AG04450 (cell line): ENCODE measurements at places on chromosomes 12 and 14.

GRCh38 chr14:72061718-72062117 lies 129.5 kb downstream of the RGS6 start:
- DNase-seq = no peak

- no peak for DNase-seq
Observed at GRCh38 chr12:76785407-76785806, 21.5 kb downstream of the ZDHHC17 start.

GRCh38 chr12:12244341-12244740 lies 22.5 kb downstream of the LRP6 start:
- DNase-seq = no peak

DNA sequence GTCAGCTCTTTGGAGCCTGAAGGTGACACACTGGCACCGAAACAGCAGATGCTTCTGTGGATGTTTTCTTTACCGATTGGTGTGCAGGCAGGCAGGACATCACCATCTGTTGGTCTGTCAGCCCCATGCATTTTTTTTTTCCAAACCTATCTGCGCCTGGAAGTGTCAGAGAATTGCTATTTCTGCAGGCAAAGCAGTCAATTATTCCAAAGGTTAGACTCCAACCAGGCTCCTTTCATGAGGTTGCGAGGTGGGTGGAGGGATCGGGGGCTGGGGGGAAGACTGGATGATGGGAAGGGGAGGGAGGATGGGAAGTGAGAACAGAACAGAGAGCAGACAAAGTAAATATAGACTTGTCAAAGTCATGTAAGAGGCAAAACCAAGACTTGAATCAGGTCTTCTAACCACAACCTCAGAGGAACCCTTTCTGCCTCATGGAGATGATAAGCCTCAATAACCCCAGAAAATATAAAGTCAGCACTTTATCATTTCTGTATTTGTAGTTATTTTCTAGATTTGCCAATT lies 117.7 kb downstream of the OTOGL start:
- DNase-seq = no peak

DNA sequence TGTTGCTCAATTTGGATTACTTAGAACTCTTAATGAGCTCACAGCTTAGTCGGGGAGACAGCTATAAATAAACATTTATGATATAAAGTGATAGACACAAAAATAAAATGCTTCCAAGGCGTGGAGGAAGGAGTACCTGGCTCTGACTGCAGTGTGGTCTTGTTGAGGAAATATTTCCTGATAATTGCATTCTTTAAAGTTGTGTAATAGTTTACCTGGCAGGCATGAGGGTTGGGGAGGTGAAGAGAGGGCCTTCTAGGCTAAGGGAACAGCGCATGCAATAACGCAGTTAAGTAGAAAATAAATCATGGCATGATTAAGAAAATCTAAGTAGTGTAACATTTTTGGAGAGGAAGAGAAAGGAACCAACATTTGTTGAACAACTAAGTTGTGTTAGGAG lies 260.5 kb upstream of the ATP2B1 start:
- DNase-seq = no peak

DNA sequence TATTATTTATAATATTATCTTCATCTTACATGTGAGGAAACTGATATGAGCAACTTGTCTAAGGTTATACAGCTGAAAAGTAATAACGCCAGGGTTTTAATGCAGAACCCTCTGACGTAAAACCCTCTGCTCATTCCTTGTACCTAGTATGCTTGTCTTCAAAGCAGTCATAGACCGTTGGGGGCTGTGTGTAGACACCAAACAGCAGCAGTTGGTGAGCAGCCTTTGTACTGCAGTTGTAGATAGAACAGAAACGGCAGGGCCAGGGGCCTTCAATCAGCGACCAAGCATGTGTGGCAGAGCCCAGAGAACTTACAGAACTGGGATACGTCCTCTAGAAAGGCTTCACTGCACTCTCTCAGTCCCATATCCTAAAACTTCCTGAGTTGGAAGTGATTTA lies 28.1 kb downstream of the EVL start:
- no peak for DNase-seq

GRCh38 chr14:69204753-69205152 lies 13.5 kb downstream of the EXD2 start:
- DNase-seq = no peak

DNA sequence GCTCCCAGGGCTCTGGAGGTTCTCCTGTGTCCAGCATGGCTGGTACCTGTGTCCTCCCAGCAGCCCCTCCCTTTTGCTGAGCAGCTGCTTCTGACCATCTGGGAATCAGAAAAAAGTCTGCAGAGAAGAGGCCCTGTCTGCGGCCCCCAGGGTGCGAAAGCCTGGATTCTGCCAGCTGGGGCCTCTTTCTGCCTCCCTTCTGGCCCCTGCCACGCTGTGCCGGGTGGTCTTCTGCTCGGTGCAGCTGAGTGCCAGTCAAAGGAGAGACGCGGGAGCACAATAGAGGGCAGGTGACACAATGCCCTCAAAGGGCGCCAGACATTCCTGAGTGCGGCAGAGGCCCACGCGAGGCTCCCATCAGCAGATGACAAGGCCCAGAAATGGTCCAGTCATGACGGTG lies 12.6 kb downstream of the BTBD6 start:
- no peak for DNase-seq

- DNase-seq = no peak
Observed at GRCh38 chr14:34090451-34090850, 139.6 kb upstream of the EGLN3 start.

DNA sequence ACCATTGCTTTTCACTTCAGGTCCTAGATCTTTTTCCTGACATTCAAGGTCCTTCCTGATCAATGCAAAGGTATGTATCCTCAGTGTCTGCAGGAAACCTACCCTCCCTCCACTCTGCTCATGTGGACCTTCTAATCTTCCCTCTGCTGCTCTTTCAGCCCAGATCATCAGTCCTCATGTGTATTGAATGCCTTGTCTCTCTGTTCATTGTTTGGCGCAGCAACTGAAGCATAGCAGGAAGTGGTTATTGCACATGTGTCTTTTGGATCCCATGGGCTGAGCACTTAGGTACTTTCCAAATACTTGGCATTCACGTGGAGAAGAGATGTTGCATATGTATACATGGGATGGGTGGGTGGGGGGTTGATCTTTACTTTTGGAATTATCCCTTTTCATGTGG lies 4.3 kb upstream of the NIN start:
- no peak for DNase-seq

DNA sequence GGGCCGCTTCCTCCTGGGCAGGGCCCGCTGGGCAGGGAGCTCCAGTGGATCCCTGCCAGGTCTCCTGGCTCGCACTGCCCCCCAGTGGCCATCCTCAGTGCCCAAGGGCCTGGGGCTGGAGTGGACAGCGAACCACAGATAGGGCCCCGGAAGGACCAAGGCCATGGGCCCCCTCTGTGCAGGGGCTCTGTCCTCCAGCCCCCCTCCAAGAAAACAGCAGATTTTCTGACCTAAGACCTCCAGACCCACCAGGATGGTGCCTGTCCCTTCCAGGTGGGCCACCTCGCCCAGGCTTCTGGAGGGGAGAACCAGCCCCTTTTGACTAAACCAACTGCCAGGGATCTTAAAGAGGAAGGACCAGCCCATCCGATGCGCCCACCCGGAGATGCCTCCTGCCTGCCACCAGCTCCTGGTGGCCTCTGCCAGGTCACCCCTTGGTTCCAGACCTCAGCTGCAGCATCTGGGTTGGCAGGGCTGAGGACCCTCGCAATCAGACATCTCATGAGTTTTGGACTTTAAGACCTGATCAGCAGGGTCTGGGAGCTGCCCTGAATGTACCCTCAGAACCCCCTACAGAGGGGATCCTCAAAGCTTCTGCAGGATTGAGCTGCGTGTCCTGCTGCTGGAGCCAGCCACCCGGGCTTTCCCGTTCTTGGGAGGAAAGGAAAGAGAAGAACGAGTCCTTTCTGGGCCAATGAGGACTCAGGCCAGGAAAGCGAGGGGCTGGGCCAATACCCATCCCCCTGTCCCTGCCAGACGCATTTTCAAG lies 325.8 kb upstream of the DIO3 start:
- no peak for DNase-seq

GRCh38 chr12:88453323-88453722 lies 126.9 kb downstream of the KITLG start:
- DNase-seq = no peak

- no peak for DNase-seq
Observed at GRCh38 chr12:32605326-32606095, 73.6 kb upstream of the DNM1L start.

DNA sequence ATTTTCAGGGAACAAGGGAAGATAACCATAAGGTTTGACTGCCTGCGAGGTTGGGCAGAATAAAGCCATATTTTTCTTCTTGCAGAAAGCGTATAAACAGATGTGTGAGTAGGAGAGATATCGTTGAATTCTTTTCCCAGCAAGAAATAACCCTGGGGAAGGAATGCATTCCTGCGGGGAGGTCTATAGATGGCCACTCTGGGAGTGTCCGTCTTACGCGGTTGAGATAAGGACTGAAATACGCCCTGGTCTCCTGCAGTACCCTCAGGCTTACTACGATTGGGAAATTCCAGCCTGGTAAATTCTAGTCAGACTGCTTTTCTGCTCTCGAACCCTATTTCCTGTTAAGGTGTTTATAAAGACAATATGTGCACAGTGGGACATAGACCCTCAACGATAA lies 225.0 kb downstream of the LRIG3 start:
- DNase-seq = no peak

DNA sequence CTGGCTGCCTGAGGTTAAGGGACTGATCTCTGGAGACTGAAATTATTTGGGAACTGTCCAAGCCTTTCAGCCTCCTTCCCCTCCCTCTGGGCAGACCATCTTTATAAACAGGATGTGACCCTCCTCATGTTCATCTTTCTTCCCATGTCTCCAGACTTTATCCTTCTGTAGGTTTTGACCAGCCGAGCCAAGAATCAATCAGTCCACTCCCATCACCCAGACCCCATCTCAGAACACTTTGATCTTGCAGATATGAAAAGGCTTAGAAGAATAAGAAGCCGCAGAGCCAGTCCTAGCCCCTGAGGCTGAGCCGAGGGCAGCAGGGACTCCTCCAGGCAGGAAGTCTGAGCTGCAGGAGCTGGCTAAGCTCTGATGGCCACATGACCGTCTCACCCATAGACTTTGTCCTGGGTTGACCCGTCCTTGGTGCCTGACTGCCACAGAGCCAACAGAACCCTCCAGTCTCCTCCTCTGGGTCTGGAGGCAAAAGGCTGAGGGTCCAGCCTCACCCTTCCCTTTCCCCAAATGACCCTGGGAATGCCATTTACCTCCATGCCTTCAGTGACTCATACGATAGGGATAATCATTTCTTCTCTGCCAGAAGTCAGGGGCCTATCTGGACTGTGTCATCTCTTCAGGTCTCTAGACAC lies 1.6 kb downstream of the KRT71 start:
- DNase-seq = no peak

DNA sequence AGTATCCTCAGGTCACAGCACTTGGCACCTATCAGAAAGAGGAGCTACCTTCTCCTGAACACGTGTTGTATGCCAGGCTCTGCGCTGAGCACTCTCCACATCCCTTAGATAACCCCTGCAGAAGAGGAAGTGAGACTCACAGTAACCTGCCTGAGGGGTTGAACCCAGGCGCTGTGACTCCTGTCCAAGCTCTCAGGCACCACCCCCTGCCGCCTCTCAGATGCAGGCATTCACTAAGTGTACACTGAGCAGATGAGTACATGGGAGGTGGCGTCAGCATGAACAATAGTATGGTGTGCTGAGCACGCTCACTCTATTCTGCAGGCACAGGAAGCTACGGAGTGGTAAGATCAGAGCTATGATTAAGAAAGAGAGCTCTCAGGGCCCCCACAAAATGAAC lies 21.0 kb upstream of the RIC8B start:
- DNase-seq = no peak

DNA sequence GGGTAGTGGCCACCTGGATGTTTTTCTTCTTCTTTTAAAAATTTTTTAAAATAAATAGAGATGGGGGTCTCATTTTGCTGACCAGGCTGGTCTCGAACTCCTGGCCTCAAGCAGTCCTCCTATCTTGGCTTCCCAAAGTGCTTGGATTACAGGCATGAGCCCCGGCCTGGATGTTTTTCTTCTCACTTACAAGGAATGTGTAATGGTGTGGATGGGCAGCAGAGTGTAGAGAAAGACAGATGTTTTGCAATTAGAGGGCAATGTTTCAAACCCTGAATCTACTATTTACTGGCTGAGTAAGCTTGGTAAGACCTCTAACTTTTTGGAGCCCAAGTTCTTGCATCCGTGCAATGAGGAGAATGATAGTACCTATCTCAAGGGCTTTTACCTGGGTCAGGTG lies 48.1 kb downstream of the ADCK1 start:
- no peak for DNase-seq

DNA sequence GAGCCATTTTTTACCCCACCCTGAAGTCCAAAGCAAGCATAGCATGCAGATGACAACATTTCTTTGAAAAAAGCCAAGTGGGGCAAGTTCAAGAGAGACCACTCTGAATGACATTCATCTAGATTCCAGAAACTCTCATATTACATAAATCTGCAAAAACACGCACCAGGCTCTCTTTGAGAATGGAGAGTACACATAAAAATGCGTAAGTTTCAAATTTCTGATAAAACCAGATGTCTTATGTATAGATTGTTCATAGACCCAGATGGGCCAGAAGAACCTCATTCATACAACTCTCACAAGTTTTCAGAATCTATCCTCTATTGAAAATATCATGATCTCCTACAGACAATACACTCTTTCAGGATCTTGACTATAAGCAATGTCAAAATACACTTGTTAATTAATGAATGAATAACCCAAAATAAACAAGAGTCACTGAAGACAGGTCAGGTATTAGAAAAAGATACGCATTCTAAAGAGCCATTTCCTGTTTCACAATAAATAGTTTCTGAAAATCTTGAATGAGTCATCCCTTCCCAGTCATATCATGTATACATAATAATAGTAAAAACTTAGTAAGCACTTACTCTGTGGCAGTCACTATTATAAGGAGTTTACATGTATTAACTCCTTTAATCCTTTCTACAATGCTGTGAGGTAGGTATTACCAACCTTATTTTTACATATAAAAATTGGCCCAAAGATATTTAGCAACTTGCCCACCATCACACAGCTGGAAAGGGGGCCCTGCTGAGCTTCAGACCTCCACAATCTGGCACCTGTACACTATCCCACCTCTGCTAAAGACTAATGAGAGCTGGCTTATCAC lies 72.0 kb downstream of the PPP2R5E start:
- peak; percentile 41 for DNase-seq

GRCh38 chr14:49250109-49250508 lies 336.1 kb downstream of the RPS29 start:
- DNase-seq = no peak

DNA sequence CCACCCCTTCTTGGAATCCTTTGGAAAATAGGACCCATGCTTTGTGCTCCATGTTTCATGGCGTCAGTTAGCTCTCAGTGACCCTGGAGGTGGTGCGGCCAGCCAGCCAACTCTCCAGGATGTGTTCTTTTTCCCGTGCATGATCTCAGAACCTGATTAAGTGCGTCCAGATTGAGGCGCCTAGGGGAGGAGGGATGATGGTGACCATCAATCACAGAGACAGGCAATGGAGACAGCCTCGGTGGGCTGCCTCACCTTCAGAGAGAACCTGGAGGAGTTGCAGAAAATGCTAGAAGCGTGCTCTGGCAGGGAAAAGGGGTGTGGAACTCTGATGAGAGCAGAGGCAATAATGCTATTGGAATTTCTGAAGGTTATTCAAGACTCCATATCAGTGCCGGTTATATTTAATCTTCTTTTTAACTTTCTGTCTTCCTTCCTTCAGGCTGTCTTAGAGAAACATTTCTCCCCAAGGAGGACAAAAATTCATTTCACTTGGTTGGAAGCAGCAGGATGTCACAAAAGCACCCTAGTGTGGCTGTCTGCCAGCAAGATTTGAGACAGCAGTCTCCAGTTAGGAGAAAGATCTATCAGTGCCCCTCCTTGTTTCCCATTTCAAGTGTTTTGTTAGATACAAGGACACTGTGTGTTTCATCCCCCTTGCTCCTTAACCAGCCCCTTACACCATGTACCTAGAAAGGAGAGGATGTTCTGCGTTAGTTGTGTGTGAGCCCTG lies 53.3 kb upstream of the IGF1 start:
- DNase-seq = no peak
